ENCODE measurements at places on chromosomes 5 and 9.

- no peak for DNase-seq
Measured at GRCh38 chr5:24823625-24824024, 178.8 kb upstream of the CDH10 start.

GRCh38 chr5:337563-338130 lies 16.1 kb downstream of the AHRR start:
- DNase-seq = no peak

- no peak for DNase-seq
Measured at GRCh38 chr9:2461892-2462291, 159.7 kb upstream of the VLDLR start.

- no peak for DNase-seq
Measured at GRCh38 chr5:150206098-150206778, 16.4 kb downstream of the SLC6A7 start.

GRCh38 chr9:99253134-99253533 lies 31.1 kb downstream of the SEC61B start:
- DNase-seq = no peak

GRCh38 chr5:42785756-42786155 lies 25.9 kb downstream of the SELENOP start:
- DNase-seq = no peak

GRCh38 chr5:171640480-171640879 lies 145.1 kb upstream of the SMIM23 start:
- no peak for DNase-seq

Data from NCI-H1048 (cell line).